Pancreas (tissue), 10 donors: ENCODE measurements at places on chromosomes 2 and 18.

- DNase-seq: peak; percentile 89
Observed at GRCh38 chr18:111306-112014, 46.9 kb upstream of the USP14 start.

DNA sequence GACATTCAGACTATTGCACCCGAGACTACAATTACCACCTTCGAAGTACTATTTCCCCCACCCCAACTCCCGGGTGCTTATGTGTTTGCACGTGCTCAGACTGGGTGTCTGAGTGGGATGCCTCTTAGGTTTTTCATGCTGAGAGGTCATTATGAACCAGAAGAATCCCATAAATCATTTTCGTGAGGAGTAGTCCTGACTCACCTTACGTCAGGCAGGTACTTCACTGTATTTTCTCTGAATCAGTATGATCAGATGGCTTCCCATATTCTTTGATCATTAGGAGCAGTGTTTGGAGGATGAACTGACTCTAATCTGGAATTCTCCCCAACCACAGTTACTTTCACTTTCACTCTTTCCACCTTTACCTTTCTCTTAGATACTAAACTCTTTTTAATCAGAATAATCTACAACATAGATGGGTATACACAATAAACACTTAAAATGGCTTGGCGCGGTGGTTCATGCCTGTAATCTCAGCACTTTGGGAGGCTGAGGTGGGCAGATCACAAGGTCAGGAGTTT is 38.4 kb upstream of the STAT4 start:
- DNase-seq: no peak

DNA sequence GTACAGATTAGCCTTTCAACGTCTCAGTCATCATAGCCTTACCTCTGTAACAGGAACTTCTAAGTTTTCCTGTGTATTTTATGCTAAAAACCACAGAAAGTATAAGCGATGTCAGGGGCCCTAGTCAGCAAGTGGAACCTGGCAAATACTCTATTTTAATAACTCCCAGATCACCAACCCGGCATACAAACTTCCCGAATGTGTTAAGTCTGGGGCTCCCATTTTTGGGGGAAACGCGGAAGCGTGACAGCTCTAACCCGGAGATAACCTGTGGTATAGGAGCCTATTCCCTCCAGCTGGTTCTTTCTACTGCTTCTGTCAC is 574 bp downstream of the NIFK start:
- DNase-seq: no peak

- DNase-seq: no peak
Observed at GRCh38 chr2:42425697-42426096, 64.7 kb upstream of the COX7A2L start.

- DNase-seq: peak; percentile 34
Observed at GRCh38 chr2:5915881-5916310, 223.7 kb downstream of the SOX11 start.

GRCh38 chr2:181546086-181546485 is 88.9 kb downstream of the ITGA4 start:
- DNase-seq: no peak

DNA sequence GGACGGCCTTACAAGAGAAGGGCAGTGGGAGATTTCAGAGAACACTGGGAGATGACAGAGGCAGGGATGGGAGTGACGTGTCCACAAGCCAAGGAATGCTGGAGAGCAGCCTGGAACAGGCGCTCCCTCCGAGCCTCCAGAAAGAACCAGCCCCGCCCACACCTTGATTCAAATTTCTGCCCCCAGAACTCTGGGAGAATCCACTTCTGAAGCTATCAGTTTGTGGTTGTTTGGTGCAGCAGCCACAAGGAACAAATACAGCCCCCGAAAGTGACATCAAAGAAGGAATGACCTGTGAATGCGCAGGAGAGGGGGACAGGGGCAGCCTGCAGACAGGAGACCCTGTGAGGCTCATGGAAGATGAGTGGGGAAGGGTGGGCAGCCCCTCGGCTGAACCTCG is 67.3 kb downstream of the TWIST2 start:
- no peak for DNase-seq

GRCh38 chr2:98823196-98824170 is 92.6 kb upstream of the MGAT4A start:
- DNase-seq: no peak

GRCh38 chr2:16554060-16554583 is 111.5 kb downstream of the CYRIA start:
- DNase-seq: no peak

DNA sequence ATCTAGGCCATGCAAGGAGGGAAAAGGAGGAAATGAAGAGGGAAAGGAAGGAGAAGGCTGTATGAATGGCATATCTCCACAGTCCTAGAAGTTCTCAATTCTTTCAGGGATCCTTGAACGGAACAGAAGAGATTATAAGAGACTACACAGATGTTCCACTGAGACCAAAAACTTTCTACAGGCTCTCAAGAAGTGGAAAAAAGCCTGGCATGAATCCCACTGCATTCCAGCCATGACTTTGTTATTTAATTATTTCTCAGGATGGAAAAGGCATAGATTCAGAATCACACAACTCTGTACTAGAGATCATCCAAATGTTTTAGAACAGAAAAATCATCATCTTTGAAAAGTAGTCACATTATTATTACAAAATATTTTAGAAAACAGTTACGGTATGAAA is 131.7 kb upstream of the CDH20 start:
- no peak for DNase-seq

GRCh38 chr18:61651880-61652268 is 240.9 kb downstream of the RNF152 start:
- no peak for DNase-seq

DNA sequence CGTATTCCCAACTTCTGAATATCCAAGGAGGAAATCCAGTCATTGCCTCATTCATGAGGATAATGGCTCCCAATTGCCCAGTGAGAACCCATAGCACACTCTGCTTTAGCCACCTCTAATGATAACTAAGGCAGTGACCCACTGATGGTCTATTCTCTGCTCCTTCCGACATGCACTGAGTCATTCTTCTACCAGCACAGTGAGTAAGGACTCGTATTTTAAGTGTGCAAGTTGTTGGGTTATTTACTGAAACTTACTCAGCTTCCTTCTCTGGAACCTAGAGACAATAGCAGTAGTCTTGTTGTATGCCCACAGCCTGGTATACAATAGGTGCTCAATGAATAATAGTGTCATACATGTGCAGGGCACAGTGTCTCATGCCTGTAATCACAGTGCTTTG is 81.1 kb upstream of the ZNF397 start:
- no peak for DNase-seq

DNA sequence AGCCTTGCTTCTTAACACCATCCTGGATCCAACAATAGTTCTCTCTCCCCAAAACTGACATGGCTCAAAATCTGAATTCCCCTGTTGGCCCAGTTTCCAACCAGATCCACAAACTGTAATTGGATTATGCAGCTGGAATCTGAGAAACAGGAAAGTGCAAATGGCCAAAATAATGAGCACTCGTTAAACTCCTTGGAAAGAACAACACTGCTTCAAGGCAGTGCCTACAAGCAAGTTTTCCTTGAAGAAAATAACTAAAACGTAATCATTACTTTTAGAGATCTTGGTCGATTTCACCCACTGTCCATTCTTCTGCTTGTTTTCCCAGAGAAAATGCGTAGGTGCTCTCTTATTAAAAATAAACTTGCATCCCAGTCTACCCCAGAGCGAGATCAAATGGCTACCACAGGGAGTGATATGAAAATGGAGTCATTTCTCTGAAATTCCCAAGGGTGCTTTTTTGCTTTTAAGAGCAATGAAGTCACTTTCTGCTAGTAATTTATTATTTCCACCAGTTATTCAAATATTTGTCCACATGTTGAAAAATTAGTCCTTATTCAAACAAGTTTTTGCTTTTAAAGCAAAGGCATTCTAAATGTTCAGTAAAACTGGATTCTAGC is 264.2 kb downstream of the C1D start:
- no peak for DNase-seq

DNA sequence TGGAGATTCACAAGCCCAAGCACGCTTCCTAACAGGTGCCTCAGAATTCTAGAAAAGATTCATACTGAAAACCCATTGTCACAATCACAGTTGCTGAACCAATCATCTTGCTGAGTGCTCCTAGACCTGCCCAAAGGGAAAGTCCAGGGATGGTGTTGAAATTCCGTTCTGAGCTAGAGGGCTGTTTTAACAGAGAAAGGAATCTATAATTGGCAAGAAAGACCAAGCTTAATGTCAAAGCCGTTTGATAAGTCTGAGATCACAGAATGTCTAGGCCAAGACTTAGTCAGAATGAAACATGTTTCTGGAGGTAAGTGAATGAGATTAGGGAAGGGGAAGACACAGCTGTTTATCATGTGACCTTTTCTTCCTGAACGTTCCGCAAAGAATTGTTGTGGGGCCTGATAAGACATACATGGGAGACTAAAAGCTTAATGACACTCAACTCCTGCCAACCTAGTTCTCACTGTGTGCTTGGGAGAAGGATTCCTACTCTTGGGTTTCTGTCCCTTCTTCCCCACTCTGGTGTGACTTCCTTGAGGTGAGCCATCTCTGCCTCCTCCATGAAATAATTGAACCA is 27.5 kb downstream of the PMAIP1 start:
- no peak for DNase-seq

- no peak for DNase-seq
Observed at GRCh38 chr2:143949121-143949848, 570.6 kb downstream of the ZEB2 start.

- DNase-seq: no peak
Observed at GRCh38 chr18:616380-616995, 19.7 kb downstream of the CLUL1 start.

DNA sequence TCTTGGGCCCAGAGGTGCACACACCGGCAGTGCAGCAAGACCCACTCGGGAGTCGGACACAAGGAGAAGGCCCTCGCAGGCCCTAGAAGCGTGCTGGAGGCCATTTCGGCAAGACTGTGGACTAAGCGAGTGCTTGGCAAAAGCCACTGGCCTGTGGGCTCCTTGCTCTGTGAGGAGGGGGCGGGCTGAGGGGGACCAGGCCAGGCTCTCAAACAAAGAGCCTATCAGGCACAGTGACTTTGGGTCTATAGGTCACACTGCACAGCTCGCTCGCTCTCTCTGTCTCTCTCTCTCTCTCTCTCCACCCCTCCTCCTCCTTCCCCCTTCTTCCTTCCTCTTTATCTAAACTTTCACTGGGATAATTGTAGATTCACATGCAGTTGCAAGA is 23.6 kb upstream of the ZCCHC2 start:
- DNase-seq: no peak

DNA sequence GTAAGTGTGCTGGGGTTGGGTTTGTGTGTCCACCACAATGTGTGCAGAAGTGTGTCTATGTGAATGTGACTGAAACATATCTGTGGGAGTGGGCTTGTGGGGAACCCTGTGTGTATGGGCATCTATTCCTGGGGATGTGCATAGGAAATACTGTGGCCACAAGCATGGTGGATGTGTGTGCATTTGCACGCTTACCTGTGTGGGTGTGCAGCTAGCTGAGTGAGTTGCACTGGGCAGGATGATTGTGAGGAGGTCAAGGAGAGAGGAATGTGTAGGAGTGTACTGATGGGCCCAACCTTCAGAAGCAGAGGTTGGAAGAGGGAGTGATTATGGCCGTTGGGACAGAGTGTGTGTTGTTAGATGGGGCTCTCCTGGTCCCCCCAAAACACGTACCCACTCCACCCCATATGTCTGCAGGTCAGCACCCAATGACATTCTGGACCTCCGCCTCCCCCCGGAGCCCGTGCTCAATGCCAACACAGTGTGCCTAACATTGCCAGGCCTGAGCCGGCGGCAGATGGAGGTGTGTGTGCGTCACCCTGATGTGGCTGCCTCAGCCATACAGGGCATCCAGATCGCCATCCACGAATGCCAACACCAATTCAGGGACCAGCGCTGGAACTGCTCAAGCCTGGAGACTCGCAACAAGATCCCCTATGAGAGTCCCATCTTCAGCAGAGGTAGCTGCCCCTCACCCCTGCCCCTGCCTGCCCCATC is 1.2 kb downstream of the WNT10A start:
- DNase-seq: no peak

GRCh38 chr2:54699665-54700064 is 23.8 kb upstream of the EML6 start:
- DNase-seq: no peak

GRCh38 chr18:78364388-78364960 is 615.1 kb upstream of the SALL3 start:
- no peak for DNase-seq

DNA sequence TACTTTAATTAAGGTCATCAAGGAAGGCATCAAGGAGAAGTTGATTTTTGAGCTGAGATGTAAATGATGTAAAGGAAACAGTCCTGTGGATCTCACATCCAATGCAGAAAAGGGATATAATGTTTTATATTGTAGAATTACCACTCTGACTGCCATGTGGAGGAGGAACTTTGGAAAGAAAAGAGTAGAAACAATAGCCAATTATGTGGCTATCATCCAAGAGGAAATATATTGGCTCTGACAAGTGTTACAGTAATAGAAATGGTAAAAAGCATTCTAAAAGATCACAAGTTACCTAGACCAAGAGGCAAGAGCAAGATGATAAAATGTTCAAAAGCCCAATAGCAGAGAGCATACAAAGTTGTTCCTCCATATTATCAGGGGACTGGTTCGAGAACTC is 26.8 kb downstream of the BARD1 start:
- no peak for DNase-seq

DNA sequence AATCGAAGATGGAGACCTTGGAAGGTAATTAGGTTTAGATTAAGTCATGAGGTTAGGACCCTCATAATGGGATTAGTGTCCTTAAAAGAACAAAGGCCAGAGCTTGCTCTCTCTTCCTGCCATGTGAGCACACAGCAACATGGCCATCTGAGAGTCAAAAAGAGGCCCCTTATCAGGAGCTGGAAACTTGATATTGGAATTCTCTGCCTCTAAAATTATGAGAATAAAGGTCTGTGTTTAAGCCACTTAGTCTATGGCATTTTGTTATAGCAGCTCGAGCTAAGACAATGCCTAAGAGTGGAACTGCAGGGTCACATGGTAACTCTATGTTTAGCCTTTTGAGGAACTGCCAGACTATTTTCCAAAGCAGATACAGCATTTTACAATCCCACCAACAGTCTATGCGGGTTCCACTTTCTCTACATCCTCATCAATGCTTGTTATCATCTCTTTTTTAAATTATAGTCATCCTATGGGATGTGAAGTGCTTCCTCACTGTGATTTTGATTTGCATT is 42.4 kb downstream of the THADA start:
- no peak for DNase-seq

DNA sequence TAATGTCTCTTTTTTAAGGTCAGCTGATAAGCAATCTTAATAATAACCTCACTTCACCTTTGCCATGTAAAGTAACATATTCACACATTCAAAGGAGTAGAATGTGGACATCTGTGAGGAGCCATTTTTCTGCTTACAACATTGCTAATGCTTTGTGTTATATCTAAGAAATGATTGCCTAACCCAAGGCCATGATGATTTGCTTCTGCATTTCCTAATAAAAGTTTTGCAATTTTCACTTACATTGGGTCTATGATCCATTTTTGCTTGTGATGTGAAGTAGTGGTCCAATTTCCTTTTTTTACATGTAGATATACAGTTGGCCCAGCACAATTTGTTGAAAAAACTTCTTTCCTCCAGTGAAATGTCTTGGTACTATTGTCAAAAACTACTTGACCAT is 22.0 kb downstream of the RELCH start:
- no peak for DNase-seq

GRCh38 chr2:108621087-108621559 is 86.9 kb downstream of the LIMS1 start:
- peak; percentile 40 for DNase-seq

- no peak for DNase-seq
Observed at GRCh38 chr2:151761193-151761592, 26.9 kb upstream of the NEB start.
